ACHN (cell line): ENCODE measurements at places on chromosomes 11 and 22.

DNA sequence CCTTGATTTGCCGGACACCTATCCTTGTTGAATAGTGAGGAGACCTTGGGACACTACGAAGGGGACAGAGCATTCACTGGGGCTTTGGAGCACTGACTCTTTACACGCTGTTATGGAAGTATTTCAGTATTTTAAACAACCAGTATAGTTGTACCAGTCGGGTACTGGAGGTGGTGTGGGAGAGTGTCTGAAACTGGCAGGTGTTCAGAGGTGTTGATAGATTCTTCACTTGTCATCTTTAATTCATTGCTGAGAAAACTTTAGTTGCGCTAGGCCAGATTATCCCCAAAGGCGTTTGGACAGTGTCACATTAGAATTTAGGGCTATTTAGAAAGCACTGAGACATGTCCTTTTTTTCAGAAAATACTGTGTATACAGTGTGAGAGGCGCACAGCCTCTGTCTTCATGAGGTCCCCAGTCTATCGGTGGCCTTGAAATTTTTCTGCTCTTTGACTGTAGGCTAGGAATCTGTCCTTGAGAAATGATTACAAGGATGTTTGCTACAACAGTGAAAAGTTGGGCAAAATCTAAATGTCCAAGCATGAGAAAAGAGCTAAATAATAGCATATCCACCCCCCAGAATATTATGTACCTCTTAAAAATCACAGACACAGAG is 69.7 kb downstream of the TEAD1 start:
- no peak for DNase-seq

- no peak for DNase-seq
Measured at GRCh38 chr11:3088806-3089205, 31.6 kb upstream of the CARS1 start.

- DNase-seq: no peak
Measured at GRCh38 chr11:15630896-15631295, 516.2 kb downstream of the INSC start.

DNA sequence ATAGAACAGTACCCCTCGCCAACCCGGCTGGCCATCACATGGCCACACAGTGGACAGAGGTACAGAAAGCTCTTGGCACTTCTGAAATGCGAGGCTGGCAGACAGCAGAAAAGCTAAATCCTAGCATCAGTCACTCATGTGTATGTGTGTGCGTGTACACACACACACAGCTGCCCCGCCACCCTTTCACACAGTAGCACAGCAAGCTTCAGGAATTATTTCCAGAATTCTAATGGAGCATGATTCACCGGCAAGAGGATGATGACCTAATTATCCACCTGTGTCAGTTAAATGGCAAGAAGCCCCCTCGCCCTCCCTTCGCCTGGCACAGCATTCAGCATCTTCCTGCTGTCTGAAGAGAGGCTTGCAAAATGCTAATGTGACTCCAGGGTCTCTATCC is 336.0 kb downstream of the SHANK2 start:
- DNase-seq: no peak

GRCh38 chr22:38239101-38239761 is 33.6 kb downstream of the TMEM184B start:
- DNase-seq: peak; percentile 65

DNA sequence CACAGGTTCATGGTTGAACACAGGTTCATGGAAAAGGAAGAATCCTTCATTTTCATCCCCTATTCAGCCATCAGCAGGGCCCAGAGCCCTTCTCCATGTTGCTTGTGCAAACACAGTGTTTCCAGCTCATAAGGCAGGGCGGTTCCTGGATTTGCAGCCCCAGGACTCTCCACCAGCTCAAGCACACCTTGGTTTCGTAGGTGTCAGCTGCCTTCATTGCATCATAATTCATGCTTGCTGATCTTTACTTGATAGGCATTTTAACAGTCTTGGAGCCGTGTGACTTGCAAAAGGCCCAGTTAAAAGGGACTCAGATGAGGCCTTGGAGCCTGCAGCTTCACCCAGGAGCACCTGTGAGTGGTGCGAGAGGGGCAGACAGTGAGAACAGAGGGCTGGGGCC is 318.1 kb upstream of the B3GAT1 start:
- no peak for DNase-seq

- DNase-seq: peak; percentile 57
Measured at GRCh38 chr11:122686111-122686510, 30.6 kb downstream of the UBASH3B start.

DNA sequence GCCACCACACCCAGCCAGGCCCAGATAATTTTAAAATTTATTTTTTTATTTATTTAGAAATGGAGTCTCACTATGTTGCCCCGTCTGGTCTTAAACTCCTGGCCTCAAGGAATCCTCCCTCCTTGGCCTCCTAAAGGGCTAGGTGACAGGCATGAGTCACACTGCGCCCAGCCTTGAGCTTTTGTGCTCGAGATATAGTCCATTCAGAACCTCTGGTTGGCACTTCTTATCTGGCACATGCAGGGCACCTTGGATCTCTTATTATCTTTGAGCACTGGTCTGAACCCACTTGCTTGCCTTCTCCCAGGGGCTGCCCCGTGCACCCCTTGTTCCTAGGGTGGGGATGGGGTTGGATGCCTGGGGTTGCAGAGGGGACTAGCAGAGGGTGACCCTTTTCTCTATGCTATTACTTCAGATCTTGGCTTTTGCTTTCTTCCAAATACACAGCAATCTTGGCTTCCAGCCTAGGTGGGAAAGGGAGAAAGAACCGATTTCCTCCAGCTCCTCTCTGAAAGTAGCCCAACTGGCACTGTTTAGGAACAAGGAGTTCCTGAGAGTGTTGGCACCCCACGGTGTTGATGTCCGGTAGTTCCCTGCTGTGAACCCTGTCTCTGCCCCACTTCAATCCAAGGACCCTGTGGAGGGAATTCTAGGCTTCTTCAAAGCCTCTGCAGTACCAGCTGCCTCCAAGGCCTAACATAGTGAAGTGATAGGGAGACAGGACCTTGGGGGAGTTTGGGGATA is 1.3 kb upstream of the SLC3A2 start:
- no peak for DNase-seq

DNA sequence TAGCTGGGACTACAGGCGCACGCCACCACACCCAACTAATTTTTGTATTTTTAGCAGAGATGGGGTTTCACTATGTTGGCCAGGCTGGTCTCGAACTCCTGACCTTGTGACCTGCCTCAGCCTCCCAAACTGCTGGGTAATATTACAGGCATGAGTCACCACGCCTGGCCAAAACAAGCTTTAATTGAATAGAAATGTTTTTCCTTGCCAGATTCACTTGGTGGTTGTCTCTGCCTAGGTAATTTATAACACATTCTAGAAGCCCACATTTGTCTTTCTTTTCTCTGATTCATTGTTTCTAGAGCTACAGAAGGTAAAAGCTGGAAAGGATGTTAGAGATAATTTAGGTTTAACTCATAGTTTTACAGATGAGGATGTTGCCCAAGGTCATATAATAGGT is 41.3 kb downstream of the CECR2 start:
- no peak for DNase-seq

DNA sequence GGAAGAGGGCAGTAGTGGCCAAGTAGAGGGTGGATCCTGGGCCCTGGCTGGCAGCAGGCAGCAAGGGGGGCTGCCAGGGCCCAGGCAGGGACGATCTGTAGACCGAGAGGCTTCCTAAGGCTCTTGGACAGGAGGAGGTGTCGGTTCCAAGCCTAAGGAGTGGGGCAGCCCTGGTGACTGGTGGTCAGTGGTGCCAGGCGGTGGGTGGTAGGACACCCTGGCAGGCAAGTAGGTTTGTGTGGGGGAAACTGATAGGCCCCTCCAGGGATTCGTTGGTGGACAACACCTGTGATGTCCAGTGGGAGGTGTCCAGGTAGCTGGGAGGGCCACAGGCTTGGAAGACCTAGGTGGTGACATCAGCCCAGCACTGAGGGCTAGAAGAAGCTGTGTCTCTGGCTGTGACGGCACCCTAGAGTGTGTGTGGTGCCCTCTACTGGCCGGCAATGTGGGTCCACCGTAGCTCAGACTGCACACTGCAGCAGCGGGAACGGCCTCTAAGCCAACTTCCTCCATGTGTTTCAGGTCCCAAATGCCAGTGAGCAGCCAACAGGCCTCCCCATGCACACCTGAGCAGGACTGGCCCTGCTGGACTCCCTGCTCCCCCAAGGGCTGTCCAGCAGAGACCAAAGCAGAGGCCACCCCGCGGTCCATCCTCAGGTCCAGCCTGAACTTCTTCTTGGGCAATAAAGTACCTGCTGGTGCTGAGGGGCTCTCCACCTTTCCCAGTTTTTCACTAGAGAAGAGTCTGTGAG is 9.4 kb upstream of the SAMM50 start:
- DNase-seq: peak; percentile 55

DNA sequence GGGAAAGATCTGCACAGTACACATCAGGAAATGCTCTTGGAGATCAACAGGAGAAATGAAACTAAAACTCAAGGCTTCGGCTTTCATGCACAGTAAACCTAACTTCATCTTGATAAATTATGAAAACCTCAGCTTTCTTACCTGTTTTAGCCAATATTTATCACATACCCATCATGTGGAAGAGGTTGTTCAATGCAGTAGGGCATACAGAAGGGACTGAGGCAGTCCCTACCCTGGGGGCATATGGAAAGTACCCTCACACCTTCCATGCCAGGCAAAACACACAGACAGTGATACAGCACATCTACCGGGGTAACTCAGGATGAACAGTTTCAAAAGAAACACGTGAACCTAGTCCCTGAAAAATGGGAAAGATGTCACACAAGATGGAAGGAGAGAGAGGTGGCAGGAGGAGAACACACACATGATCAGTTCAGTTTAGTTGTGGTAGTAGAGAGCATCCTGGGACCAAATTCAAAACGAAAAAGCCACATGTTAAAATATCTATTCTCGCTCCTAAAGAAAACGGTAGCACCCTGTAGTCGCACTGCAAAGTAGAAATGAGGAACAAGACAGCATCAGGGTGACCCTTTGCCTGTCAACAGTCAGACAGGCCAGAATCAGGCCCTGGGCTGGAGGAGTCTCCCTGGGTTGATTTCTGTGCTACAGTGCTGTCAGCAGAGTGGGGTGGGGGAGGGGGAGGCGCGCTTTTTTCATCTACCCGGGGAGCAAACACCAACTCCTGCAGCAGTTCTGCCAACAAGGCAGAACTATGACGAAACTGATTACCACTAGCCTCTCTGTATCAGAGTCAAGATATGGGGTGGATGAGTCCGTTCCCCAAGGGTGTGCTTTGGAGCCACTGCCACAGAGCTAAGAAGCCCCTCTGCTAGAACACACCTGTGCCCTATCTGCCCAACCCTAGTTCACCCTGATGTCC is 1.3 kb downstream of the HIRA start:
- peak; percentile 23 for DNase-seq

DNA sequence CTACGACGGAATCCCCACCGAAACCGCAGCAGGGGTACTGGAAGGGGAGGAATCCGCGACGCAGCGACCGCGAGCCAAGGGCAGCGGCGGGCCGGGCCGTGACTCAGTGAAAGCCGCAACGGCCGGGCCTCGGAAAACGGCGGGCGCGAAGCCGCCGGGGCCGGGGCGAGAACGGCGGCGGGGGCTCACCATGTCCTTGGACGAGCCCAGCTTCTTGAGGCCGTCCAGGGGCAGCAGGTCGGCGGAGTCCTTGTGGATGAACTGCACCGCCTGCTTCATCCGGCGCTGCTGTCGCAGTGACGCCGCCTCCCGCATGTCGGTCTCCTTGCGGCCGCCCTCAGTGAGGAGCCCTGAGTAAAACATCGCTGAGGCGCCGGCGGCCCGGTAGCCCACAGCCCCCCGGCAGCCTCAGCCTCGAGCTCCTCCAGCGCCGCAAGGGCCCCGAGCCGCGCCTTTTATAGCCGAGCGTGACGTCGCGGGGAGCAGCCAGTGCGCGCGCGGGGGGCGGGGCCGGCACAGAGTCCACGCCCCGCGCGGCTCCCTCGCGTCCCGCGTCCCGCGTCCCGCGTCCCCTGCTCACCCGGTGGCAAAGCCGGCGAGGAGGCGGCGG is at the start of gene NRIP3:
Gene NRIP3 (minus strand): TSS at position 429 of the 610 bp plus-strand sequence. CDS start 66 bp downstream, at position 363.
- DNase-seq: peak; percentile 57

DNA sequence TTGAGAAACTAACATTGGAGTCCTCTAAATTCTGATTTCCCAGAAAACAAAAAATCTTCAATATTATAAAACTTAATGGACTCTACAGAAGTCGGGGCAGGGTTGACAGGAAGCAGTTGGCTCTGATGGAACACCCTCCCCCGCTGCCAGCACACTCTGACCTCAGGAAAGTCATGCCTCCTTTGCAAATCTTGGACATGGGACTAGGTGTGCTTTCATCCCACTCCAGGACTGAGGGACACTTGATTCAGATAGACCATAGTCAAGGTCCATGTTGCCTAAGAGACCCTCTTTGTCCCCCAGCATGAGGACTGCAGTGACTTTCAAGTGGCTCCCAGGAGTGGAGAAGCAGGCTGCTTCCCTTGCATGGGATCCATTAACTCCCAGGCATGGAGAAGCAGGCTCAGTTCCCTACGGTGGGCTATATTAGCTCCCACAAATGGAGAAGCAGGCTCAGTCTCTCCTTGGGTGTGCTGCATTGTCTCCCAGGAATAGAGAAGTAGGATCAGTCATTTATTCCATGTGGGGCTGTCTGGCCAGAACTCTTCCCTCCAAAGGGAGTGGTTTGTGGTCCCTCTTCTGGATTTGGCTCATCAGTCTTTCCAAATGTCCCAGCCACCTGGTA is 38.3 kb downstream of the C22orf31 start:
- no peak for DNase-seq
